ENCODE measurements at places on chromosomes 11 and 22.

GRCh38 chr22:17949642-17950473 is 74.5 kb downstream of the MICAL3 start:
- no peak for DNase-seq

DNA sequence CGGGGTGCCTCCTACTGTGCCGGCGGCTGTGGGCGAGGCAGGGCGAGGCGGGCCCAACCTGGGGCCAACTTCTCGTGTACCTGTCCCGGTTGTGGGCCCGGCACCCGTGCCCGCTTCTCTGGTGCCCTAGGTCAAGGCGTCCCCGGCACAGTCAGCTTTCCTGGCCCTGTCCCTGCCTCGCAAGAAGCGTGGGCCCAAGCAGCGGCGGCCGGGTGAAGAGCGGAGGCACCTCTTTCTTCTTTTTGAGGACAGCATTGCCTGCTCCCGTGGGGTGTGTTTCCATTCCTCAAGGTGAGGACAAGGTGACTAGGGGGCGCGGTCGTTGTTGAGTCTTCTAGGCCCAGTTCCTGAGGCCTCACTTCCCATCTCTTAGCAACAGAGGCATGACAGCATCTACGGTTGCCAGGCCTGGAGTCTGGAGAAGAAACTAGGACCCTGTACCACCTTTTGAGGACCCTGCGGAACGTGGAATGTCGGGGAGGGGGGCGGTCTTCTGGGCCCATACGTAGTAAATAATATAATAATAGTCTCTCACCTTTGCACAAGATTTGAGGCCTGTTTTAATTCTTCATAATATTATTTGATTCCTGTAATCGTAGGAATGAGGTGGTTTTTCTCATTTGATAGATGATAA is 418 bp downstream of the ACO2 start:
- peak; percentile 11 for DNase-seq

- no peak for DNase-seq
These were observed 35.7 kb upstream of the ELF5 start for GRCh38 chr11:34549271-34549670.

DNA sequence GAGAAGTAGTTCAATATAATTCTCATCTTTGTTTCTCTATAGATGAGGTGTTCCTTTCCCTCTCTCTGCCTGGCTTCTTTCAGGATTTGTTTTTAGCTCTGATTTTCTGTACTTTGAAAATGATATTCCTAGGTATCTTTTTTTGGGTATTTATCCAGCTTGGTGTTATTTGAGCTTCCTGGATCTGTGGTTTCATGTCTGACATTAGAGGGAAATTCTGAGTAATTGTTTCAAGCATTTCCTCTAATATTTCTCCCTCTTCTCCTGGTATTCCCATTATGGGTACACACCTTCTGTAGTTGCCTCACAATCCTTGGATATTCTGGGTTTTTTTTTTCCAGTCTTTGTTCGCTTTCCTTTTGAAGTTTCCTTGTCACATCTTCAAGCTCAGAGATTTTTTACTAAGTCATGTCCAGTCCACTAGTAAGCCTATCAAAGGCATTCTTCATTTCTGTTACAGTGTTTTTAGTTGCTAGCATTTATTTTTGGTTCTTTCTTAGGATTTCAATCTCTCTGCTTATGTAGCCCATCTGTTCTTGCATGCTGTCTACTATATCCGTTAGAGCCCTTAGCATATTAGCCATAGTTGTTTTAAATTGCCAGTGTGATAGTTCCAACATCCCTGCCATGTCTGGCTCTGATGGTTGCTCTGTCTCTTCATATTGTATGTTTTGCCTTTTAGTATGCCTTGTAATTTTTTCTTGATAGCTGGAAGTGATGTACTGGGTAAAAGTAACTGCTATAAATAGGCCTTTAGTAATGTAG is 5.8 kb downstream of the CCDC81 start:
- DNase-seq = no peak

GRCh38 chr11:34941688-34942087 is 25.3 kb downstream of the PDHX start:
- no peak for DNase-seq

DNA sequence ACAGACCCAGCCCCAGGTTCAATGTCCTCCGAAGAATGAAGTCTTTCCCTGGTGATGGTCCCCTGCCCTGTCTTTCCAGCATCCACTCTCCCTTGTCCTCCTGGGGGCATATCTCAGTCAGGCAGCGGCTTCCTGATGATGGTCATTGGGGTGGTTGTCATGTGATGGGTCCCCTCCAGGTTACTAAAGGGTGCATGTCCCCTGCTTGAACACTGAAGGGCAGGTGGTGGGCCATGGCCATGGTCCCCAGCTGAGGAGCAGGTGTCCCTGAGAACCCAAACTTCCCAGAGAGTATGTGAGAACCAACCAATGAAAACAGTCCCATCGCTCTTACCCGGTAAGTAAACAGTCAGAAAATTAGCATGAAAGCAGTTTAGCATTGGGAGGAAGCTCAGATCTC is 14.1 kb downstream of the APOL1 start:
- no peak for DNase-seq

- DNase-seq = no peak
These were observed 9.7 kb downstream of the TMEM45B start for GRCh38 chr11:129825380-129825779.

DNA sequence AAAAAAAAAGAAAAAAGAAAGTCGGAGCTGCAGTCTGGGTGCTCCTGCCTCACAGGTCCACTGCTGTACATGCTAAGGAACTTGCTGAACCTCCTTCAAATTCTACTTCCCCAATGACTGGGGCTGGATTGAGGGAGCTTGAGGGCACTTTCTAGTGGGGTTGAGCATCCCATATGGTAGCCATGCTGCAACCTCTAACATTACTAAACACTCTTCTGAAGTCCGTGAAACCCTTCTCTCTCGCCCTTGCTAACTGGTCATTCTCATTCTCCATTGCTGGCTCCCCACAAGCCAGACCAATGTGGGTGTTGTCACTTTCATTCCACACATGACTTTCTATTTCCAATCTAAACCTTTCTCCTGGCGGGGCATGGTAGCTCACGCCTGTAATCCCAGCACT is 1.2 kb downstream of the ESS2 start:
- DNase-seq = no peak

Data from stimulated activated CD8-positive, alpha-beta memory T cell treated with anti-CD3 and anti-CD28 coated beads, Interleukin-2, amount 100 ng/mL, for 1 hour (primary cell).